ENCODE measurements at places on chromosomes 12 and 14.
A peak's percentile ranks its signal among the peaks of the same experiment; 100 is the strongest.

DNA sequence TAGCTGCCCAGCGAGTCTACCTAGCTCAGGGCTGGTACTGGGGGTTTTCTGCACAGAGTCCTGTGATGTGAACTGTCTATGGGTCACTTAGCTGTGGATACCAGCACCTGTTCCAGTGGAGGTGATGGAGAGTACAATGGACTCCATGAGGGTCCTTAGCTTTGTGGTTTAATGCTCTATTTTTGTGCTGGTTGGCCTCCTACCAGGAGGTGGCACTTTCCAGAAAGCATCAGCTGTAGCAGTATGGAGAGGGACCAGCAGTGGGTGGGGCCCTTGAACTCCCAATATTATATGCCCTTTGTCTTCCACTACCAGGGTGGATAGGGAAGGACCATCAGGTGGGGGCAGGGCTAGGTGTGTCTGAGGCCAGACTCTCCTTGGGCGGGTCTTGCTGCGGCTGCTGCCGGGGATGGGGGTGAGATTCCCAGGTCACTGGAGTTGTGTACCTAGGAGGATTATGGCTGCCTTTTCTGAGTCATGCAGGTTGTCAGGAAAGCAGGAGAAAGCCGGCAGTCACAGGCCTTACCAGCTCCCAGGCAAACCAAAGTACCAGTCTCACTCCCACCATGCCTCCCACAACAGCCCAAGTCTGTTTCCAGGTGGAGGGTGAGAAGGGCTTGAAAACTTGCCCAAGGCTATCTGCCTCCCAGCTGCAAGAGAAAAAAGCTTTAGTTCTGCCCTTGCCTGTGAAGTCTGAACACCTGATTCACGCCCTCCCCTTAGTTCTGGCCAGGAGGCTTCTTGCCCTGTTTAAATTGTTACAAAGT, 163.0 kb upstream of the NUDT4 start:
- no peak for DNase-seq

GRCh38 chr12:104469066-104469465, 12.3 kb downstream of the CHST11 start:
- no peak for DNase-seq

DNA sequence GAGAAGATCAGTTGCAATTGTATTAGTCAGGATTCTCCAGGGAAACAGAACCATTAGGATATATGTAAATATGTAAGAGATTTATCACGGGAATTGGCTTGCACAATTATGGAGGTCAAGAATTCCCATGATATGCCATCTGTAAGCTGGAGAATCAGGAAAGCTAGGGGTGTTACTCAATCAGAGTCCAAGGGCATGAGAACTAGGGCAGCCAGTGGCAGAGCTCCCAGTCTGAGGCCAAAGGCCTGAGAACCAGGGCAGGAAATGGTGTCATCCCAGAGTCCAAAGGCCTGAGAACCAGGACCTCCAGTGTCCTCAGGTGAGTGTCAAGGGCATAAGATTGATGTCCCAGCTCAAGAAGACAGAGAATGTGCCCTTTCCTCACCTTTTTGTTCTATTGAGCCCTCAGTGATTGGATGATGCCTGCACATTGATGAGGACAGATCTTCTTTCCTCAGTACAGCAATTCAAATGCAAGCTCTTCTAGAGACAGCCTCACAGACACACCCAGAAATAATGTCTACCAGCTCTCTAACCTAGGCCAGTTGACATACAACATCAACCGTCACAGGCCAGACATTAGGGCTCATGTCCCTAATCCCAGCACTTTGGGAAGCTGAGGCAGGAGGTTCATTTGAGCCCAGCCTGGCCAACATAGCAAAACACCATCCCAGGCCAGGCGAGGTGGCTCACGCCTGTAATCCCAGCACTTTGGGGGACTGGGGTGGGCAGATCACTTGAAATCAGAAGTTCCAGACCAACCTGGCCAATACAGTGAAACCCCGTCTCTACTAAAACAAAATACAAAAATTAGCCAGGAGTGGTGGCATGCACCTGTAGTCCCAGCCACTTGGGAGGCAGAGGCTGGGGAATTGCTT, 34.9 kb upstream of the ZNF740 start:
- no peak for DNase-seq

DNA sequence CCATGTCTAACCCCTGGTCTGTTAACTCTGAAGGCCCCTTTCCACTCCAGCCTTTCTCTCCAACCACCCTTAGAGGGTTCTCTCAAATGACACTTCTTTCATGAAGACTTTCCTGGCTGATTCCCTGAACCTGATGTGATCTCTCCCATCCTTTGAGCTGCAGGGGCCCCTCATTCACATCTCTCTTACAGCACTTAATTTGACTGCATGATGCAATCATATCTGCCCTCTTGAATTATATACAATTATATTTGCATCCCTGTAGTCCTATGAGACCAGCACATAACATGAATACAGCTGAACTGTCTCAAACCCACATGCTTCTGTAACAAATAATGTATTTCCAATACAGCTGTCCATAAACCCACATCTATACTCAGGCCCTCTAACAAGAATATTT, 56.4 kb downstream of the PPP2R5E start:
- no peak for DNase-seq

DNA sequence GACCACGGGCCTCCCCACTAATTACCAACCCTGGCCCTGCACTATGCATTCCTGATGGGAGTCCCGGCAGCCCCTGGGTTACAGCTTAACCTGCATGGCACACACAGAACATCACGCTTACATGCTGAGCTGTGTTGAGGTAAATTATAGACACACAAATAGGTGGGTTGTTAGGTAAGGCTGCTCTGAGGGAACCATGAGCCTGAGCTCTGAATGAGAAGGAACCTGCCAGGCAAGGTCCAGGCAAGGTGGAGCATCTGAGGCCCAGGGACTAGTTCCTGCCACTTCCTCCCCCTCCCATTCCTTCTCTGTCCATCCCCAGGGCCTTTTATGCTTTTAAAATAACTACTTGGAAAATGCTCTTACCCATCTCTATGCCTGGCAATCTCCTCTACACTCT, 82.7 kb upstream of the ESRRB start:
- DNase-seq: no peak

DNA sequence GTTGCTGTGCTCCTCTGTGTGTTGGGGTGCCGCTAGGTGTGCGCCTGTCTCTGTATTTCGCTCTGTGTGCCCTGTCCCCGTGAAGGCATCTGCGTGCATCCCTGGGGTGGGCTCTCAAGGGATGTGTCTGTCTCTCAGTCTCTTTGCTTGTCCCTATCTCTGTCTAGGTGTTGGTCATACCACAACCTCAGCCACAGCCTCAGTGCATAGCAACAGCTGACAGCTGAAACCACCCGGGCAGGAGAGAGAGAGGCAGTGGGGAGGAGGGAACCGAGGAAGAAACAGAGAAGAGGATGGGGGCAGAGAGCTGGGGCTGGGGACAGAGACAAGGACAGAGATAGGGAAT, 953 bp upstream of the NXPH4 start:
- no peak for DNase-seq

- no peak for DNase-seq
Measured at GRCh38 chr14:24699052-24699451, 65.1 kb upstream of the GZMB start.

DNA sequence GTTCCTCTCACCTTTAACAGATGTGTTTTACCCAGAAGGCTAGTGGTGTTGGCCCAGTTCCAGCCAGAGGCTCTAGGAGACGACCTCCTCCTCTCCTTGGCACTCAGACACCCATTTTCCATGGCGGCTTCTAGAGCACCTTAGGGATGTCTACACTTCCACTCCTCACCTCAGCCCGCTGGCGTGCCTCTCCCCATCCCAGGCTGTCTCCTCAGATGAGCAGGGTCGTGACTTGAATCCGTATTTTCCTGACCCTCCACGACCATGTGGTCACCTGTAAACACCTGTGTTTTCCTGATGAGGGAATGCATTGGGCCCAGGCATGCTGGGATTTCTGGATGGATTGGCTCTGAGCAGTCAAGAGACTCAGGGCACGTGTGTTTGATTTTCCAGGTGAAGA, 21.8 kb upstream of the RIN3 start:
- DNase-seq: no peak

GRCh38 chr14:105472486-105472991, 2.1 kb upstream of the CRIP2 start:
- DNase-seq: no peak

- DNase-seq: peak; percentile 79
Measured at GRCh38 chr14:36070031-36070719, 106.3 kb downstream of the PTCSC3 start.

DNA sequence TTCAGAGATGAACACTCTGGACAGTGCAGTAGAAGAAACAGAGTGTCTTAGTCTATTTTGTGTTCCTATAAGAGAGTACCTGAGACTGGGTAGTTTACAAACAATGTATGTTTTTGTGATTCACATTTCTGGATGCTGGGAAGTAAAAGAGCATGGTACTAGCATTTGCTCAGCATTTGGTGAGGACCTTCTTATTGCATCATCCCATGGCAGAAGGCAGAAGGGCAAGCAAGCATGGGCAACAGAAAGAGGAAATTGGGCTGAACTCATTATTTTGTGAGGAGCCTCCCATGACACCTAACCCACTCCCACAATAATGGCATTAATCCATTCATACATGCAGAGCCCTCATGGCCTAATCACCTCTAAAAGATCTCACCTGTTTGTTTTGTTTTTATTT, 8.0 kb downstream of the ANKS1B start:
- no peak for DNase-seq

GRCh38 chr14:22538671-22539228, 50.3 kb downstream of the DAD1 start:
- no peak for DNase-seq

DNA sequence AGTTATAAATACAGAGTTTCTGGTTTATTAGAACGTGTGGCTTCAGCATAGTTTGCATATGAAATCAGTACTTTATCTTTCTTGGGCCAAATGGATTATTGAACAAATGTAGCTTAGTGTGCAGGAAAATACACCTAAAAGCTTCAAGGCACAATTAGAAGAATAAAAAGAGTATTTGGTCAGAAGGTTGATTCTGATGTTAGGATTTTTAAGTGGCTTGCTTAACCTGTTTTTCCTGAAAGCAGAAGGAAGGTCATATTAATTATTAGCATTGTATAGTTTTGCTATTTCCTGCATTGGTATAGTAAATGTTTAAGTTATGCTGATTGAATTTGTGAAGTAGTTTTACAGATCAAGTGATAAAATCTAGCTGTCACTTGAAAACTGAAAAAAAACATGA, 31.0 kb upstream of the GNS start:
- DNase-seq: no peak

DNA sequence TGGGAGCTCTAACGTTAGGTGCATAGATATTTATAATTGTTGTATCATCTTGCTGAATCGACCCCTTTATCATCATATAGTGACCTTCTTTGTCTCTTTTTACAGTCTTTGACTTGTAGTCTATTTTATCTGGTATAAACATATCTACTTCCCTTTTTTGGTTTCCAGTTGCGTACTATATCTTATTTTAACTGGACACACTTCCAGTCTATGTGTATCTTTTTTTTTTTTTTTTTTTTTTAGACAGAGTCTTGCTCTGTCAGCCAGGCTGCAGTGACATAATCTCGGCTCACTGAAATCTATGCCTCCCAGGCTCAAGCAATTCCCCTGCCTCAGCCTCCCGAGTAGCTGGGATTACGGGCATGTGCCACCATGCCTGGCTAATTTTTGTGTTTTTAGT, 41.9 kb upstream of the ZFP36L1 start:
- DNase-seq: no peak

- DNase-seq: no peak
Measured at GRCh38 chr12:32478858-32479725, 79.7 kb downstream of the FGD4 start.

- no peak for DNase-seq
Measured at GRCh38 chr14:65832431-65833266, 420.1 kb downstream of the FUT8 start.

DNA sequence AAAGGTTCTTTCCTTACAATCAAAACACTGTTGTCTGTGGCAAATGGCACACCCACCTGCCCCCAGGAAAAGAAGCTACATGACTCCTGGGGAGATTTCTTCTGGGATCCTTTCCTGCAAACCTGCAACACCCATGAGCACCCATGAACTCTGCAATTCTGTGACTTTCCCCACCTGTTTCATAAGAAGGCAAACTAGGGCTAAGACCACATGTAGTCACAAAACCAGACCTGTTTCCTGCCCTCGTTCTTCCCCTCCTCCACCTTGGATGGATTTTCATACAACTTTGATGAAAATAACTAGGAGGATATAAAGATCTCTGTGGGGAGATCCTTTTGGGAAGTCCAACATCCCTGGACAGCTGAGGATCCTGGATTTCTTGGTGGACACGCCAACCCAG, 1084.7 kb downstream of the BCL11B start:
- no peak for DNase-seq

- DNase-seq: no peak
Measured at GRCh38 chr12:91100906-91101305, 10.4 kb downstream of the LUM start.

GRCh38 chr12:68259318-68259940, 6.0 kb upstream of the IL22 start:
- no peak for DNase-seq

GRCh38 chr14:30990770-30991169, 34.7 kb upstream of the AP4S1 start:
- no peak for DNase-seq

DNA sequence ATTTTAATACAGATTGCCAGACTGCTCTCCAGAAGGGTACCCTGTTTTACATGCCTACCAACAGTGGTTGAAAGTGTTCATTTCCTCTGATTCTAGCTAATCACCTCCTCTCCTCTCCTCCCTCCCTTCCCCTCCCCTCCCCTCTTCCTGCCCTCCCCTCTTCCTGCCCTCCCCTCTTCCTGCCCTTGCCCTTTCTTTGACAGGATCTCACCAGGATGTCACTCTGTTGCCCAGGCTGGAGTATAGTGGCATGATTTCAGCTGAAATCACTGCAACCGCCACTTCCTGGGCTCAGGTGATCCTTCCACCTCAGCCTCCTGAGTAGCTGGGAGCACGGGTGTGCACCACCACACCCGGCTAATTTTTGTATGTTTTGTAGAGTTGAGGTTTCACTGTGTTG, 24.7 kb downstream of the APAF1 start:
- DNase-seq: no peak

GRCh38 chr14:103130965-103131364, 7.7 kb downstream of the TNFAIP2 start:
- no peak for DNase-seq

- peak; percentile 5 for DNase-seq
Measured at GRCh38 chr12:131095826-131096680, 142.3 kb downstream of the ADGRD1 start.

DNA sequence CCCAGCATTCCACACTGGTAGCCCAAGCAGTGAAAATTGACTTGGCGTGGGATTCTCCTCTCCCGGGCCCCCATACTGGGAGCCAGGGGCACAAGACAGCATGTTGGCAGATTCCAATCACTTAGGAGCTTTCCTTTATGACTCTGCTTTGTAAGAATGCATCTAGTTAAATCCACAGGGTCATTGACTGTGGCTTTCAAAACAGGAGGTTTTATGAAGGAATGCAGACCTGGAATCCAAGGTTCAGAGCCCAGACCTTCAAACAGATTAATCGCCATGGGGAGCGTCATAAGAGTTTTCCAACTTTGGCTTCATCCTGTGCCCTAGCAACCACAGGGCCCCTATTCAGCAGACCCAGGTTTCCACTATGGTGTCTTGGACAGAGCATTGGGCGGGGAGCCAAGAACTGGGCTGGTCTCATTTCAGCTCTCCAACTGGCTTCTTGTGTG, 76.4 kb upstream of the RMST start:
- no peak for DNase-seq

All from WTC11 (cell line).